ENCODE measurements at places on chromosomes 2 and 18.

GRCh38 chr2:197672371-197672893, 3.0 kb downstream of the RFTN2 start:
- no peak for DNase-seq

DNA sequence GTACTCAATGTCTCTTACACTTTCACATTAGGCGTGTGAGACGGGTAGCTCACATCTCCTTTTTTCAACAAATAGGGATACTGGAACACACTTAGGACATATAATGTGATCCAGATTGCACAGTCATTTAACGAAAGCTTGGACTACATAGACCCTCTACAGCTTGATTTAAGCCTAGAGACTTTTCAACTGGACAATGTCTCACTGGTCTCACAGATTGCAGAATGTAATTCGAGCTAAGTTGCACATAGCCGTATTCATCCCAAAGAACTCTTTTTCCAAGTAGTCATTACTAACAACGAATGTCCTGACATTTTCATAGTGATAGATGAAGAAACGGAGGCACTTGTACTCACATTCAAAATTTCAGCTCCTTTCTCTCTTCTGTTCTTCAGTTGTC, 612.1 kb downstream of the ZEB2 start:
- DNase-seq, result no peak

DNA sequence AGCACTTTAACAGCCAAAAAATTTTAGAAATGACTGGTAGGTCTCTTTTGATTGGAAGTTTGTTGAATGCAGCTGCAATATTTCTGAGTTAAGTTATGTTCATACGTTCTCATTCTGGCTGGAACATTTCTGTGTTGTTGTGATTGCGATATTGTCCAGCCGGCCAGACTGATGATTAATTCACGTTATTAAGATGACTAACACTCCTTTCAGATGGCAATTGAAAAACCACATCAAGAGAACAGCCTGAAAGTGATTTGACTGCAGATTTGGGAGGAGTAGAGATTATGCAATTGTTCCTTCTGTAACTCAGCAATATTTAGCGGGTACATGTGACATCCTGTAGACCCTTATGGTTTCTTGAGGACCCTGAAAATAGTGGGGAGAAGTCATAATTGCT, 133.7 kb downstream of the FBXO15 start:
- no peak for DNase-seq

DNA sequence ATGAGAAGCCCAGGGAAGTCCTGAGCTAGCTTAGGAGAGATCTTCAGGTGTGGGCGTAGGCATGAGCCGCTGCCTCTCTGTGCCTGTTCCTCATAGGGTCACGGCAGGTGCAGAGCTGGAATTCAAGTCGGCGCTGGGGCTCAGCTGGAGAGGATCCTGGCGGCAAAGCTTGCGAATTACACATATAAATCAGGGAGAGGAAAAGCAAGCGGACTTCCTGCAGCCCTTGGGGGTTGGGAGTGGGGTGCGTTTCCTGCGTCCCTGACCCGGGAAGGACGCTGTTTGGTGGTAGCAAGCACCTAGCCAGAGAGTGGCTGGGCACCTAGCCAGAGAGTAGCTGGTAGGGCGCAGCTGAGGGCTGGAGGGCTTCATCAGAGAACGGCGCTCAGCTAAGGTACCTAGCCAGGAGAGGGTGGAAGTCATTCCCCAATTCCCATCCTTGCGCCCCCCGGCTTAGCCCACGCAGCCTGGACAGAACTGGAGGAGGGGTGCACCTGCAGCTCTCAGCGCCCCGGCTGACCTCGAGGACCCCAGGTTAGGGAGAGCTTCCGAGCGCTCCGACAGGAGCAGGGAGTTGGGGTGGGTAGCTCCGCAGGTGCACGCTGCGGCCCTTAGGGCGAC, 459 bp upstream of the EFR3B start:
- no peak for DNase-seq

DNA sequence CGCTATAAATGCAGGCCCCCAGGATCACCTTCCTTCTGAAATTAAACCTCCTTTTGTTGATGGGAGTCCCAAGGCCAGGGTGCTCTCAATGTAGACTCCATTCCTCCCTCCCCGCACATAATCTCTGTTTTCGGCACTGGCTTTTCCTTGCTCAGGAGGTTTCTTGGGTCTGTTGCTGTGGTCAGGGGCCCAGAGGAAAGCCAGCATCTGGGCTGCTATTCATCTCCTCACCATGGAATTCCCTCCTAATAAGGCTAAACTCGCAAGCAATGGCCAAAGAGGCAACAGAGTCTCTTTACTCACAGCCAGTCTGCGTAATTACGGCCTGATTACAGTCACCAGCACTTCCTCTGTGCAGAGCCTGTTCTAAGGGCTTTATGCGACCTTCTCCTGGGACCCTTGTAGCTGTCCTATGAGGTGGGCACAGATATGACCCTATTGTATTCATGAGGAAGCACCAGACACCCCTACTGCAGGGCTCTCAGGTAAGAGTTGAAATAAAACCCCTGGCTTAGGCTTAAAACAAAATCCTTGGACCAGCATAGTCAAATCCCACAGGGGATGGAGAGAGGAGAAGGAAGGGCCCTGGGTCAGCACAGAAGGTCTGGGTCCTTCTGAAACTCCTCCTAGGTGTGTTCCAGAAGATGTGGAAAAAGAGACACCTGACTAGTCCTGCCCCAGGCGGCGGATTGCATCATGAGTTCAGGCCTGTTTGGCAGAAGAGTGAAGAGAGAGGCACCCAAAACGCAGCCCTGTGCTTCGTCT, 105.0 kb upstream of the SH3BP4 start:
- DNase-seq, result no peak

DNA sequence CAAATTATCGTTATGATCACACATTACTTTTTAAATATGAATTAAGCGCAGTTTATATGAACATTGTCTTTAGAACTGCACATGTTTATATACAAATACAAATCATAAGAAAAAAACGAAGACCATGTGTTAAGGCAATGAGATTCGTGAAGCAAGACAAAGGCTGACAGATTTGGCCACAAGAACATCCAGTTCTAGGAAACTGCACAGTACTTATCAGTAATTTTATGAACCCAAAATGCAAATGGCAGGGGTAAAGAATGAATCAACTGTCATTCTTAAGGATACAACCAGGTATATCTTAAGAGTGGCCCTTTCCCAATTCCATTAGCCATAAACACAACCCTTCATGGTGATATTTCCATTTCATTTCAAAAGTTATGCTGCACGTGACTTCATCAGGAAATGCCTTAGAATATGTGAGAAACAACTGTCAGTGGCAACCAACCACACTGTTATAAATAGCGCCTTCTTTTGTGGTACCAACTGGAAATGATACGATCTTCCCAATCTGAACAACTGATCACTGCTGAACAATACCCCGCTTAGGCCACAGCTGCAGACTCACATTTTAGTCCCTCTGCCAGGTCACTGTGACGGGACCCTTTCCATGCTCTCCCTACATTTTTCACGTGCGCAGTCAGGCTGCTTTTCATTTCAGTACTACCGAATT, 144.9 kb downstream of the L3MBTL4 start:
- no peak for DNase-seq

GRCh38 chr18:13566941-13567746, 159.2 kb downstream of the FAM210A start:
- no peak for DNase-seq

DNA sequence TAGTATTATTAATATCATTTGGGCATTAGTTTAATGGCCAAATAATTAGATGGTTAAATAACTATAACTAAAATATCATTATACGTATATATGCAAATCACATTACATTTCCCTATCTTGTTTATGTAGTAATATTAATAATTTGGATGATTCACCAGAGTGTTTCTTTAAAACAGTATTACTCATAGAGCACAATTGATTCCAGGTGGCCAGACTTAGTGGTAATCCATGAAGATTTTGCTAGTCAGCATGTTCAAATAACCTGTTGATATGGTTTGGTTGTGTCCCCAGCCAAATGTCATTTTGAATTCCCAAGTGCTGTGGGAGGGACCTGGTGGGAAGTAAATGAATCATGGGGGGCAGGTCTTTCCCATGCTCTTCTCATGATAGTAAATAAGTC, 782.3 kb downstream of the LRP1B start:
- no peak for DNase-seq

- no peak for DNase-seq
Observed at GRCh38 chr2:196262606-196263005, 91.2 kb upstream of the STK17B start.

- no peak for DNase-seq
Observed at GRCh38 chr2:128435576-128436478, 117.2 kb upstream of the HS6ST1 start.
